ENCODE measurements at places on chromosomes 4 and X.

- no peak for DNase-seq
These were observed 17.0 kb upstream of the PAPSS1 start for GRCh38 chr4:107736924-107737448.

DNA sequence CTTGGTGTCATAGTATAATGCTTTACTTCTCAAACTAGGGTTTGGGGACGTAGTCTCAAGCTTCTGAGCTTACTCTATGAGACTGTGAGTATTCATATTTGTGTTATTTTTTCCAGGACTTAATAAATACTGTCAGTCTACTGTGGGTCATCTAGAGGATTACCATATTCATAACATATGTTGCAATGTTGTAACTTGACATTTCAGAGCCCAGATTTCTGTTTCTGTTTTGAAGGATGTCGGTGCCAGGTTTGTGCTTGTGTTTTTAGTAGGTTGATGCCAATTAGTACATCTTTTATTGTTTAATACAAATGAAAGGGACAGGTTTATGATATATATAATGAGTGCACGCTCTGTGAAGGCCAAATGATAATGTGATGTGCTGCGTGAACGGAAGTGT, 69.6 kb downstream of the SPANXN4 start:
- DNase-seq: no peak

GRCh38 chr4:109982521-109982920, 69.8 kb downstream of the EGF start:
- DNase-seq: no peak

GRCh38 chrX:130114141-130114588, 3.9 kb upstream of the ELF4 start:
- no peak for DNase-seq

- DNase-seq: no peak
These were observed 95.3 kb upstream of the PAQR3 start for GRCh38 chr4:79034544-79034943.

GRCh38 chr4:47372561-47372960, 90.9 kb downstream of the COMMD8 start:
- DNase-seq: no peak

Measured in NCI-H2081 (cell line).